Cortex of kidney (tissue), 1 donor: ENCODE measurements at places on chromosomes 7 and 10.

DNA sequence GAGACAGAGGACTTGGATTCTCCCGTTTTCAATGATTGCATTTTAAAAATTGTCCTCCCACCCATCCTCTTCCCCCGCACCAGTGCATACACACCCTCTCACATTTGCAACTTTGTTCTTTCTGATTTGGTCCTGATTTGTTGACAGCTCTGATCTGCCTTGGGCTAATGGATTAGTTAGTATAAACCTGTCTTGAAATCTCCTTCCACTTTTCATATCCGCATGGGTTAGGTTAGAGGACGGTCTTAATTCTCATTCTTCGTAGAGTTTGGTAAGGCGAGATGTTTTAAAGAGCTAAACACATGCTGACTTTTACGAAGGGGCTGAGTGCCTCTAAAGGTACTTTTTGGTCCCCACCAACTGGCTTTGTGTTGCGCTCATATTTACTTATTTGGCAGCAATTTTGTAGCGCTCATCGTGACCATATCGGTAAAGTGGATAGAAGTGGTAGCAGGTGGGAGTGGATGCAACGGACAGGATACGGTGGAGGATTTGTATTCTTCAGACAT lies 1.1 kb downstream of the AHR start:
- no peak for DNase-seq

DNA sequence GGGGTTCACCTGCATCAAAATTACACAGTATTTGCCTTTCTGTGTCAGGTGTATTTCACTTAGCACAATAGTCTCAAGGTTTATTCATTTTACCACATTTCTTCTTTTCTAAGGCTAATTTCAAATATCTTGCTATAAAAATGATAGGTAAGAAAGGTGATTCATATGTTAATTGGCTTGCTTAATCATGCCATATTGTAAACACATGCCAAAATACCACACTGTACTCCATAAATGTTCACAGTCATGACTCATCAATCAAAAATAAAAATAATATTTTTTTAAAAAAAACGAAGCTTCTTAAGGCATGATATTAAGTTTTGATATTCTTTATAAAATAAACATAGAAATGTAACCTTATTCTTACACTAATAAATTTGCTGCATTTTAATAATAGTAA lies 947.1 kb downstream of the GRM8 start:
- no peak for DNase-seq

- no peak for DNase-seq
Observed at GRCh38 chr7:20441991-20442441, 111.3 kb downstream of the ITGB8 start.

DNA sequence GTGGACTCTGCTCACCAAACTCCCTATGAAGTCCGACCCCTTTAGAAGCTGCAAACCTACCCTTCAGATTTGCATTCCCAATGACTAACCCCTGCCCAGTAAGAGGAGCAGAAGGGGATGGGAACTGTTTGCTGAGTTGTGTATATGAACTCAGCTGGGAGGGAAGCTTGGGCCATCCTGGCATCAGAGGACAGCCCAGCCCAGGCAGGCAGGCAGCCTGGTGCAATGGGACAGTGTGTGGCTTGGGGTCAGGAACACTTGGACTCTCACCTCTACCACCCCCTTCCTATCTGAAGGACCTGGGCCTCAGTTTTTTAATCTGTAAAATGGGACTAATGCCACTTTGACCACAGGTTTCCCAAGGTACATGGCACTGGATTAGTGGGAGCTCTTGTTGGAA lies 147.4 kb upstream of the GPR26 start:
- DNase-seq: no peak

DNA sequence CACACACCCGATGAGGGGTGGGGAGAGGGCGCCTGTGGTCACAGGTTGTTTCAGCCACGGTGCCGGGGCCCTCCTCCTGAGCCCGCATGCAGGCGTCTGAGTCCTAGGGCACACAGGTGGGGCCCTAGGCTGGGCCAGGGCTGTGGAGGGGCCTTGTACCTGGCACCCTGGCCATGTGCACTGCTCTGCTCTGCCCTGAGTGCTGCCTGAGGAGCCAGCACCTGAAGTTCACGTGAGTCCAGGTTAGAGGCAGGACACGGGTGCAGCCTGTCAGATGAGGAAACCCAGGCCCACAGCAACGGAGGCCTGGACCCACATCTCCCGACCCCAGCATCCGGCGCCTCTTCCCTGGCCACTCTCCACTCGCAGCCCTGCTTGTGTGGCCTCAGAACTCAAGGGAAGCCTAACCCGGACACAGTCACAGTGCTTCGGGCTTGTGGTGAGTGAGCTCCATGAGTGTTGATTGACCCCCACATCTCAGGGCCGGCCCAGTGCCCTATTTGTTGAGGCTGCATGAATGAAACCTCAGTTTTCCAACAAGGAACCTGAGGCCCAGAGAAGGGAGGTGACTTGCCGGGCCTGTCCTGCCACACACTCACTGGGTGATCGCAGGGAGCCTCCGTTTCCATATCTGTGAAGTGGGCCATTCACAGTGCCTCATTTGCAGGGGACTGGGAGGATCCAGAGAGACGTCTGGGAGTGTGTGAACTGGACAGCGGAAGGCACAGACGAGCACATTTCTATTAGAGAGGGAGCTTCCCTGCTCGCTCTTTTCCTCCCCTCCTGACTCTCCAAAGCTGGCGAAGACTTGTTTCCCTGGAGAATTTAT lies 39.6 kb downstream of the PPIF start:
- DNase-seq: no peak

- no peak for DNase-seq
Observed at GRCh38 chr7:35707422-35707821, 12.5 kb upstream of the HERPUD2 start.

GRCh38 chr7:55022002-55022985 lies 3.5 kb downstream of the EGFR start:
- DNase-seq: no peak
